ENCODE measurements at places on chromosomes 1 and 21.

- DNase-seq, result no peak
Measured at GRCh38 chr1:78843546-78843945, 163.0 kb downstream of the ADGRL4 start.

DNA sequence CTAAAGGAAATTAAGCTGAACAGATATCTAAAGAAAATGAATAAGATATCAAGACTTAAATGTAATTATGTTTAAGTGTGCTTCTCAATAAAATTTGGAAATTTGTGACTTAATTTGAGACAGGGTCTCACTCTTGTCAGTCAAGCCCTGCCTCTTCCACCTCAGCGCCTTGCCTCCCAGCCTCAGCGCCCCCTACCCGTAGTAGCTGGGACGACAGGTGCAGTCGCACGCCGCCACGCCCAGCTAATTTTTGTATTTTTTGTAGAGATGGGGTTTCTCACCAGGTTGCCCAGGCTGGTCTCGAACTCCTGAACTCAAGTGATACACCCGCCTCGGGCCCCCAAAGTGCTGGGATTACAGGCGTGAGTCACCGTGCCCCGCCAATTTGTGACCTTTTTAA is 117.0 kb downstream of the CLEC20A start:
- no peak for DNase-seq

DNA sequence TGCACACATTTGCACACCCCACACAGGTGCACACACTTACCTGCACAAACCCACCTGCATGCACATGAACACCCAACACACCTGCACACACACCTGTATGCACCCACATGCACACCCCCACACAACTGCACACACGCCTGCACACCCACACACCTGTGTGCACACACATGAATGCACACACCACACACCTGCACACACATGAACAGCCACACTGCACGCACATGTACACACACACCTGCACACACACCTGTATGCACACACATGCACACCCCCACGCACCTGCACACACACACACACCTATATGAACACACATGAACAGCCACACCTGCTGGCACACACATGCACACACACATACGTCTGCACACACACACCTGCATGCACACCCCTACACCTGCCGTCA is 17.9 kb upstream of the TTC34 start:
- no peak for DNase-seq

DNA sequence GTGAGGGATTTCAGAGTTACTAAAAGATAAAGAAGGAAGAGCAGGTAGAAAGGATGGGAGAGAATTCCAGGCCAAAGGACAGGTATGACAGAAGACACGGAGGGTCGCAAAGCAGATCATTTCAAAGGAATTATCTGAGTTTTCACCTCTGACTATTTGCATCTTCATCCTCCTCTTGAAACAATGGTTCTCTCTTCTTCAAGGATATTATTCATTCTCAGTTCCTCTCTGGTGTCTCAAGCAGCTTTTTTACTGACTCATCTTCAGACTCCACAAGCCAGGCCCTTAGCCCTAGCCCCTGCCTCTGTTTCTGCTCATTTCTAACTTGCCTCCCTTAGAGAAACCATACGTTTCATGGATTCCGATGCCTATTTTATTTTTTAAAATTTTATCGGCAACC is 15.0 kb downstream of the DDX59 start:
- no peak for DNase-seq

DNA sequence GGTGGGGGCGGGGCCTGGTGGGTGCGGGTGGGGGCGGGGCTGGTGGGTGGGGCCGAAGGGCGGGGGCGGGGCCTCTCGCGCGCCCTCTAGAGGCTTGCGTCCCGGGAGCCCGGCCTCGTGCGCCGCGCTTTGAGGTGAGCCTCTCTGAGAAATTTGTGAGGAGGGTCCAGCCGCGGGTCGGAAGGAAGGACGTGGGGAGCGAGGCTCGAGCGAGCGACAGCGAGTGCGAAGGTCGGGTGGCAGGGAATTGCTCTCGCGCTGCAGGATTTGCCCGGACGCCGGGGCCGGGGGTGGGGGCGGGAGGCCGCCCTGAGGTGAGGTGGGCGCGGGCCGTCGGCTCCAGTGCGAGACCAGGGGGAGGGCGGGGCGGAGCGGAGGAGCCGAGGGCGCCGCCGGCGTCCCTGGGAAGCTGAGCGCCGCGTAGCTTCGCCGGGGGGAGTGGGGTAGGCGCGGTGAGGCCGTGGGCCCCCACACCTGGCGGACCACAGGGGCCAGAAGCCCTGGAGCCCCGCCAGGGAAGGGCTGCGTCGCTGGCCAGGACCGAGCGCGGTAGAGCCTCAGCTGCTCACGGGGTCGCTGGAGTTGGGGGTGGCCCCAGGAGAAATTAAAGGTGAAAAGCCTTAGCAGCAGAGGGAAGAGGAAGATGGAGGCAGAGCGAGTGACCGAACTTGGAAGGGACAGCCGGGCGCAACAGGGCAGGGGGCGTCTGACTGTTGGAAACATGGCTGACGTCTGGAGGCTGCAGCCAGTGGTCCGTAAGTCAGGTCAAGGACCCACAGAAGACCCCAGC is 754 bp upstream of the LSS start:
- DNase-seq, result no peak

DNA sequence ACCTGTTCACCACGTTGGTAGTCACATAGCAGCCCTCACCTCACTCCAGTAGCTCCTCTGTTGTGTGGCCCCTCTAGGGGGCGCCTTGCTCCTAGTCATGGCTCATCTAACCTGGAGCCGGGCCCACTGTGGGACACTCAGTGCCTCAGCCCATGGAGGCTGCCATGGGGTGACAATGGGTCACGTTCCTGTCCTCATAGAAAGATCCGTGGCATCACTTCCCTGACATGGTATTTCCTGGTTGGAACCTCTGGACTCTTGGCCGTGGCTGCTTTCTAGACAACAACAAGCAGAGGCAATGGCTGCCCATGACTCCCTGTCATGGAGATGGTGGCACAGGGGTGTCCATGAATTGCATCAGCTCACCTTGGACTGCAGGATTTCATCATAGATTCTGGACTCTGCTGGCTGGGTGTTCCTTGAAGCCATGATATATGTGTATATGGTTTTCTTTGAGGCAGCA is 27.5 kb upstream of the SLAMF6 start:
- peak; percentile 67 for DNase-seq

GRCh38 chr1:9279172-9279840 is 13.4 kb upstream of the SPSB1 start:
- no peak for DNase-seq

DNA sequence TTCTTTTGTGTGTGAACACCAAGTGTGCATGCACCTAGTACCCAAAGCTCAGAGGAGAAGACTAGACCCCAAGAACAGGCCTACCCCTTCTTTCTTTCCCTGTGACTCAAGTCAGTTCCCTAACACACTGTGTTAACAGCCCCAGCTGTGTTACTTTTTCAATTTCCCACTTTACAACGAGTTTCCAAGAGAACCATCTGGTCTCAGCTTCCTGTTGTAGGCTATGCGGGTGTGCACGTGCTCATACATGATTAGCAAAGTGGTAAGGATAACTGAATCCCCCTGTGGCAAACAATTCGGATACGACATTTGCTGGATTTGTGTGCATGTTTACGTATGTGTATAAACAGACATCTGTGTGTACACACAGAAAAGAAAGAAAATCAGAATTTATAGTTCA is 17.9 kb downstream of the IFNAR2 start:
- DNase-seq, result no peak

DNA sequence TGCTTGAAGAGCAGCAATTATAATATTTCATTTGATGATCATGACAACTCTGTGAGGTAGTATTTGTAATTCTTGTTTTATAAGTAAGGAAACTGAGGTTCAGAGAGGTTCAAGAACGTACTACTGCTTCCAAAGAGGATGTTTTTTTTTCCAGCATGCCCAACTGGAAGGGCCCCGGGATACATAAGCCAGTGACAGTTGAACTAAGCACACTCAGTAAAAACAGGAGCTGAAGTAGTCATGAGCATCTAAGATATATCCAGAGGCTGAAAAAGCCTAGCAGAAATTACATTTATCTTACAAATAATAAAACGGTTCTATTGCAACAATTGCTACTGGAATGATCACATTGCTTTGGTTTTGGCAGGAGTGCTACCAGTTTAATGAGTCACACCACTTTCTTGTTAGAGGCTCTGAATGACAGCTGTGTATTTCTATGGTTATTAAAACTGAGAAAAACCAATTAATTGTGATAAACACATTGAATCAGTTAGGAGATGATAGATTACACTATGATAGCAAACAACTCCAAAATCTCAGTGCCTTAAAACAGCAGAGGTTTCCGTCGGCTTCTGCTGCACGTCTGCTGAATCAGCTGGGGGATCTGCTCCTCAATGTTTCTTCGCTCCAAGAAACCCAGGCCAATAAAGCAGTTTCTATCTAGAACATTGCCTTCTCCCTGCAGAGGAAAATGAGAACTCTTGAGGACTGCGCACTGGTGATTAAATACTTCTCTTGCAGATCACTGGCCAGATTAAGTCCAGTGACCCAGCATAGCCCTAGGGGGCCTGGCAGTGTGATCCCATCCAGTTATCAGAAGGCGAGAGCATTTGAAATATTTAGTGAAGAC is 522.7 kb downstream of the PLPP3 start:
- DNase-seq, result no peak

DNA sequence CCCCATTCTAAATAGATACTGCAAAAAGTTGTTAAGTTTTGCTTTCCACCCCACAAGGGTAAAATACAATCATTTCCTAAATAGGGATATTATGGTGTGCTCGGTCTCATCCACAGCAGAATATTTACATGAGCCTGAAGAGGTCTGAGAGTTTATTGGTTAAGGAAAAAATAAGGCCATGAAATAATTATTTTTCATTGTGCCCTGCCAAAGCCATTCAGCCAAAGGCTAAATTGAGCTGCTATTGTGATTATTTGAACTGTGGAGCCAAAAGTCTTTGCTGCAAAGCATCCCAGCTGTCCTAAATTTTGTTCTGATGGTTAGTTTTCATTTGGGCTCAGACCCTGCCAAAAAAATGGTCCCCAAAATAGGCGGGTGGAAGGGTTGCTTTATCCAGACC is 298.7 kb upstream of the ESRRG start:
- no peak for DNase-seq

DNA sequence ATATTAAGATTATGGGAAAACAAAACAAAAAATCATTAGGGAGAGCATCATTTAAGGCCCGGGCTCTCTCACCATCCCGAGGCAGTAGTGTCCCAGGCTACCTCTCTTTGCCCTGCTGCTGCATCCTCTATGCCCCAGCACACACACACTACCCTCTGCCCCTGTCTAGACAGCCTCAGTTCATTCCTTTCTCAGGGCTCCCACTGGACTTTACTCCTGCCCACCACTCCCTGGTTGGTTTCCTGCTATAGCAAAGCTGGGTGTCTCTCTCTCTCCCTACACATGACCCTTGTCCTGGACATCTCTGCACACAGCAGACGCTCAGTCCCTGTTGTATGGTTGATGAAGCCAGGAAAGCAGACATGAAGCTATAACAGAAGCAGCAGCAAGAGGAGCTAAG is 30.7 kb downstream of the GNG12 start:
- no peak for DNase-seq

DNA sequence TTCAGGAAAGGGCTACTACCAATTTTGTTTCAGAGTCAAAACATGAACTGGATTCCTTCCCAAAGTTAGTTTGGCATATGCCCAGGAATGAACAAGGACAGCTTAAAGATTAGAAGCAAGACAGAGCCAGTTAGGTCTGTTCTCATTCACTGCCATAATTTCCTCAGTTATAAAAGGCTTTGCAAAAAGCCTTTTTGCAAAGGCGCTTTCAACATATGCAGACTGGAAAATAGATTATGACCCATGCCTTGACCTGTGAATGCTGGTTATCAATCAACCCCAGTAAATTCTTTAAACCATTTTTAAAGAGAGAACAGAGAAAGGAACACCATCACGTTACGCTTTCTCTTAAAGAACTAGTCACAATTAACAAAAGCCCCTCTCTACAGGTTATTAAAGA is 1.7 kb upstream of the FRRS1 start:
- DNase-seq, result no peak

Measured in CD4-positive, alpha-beta T cell (primary cell).